Stimulated activated CD8-positive, alpha-beta memory T cell treated with anti-CD3 and anti-CD28 coated beads, Interleukin-2, amount 100 ng/mL, for 48 hours (primary cell): ENCODE measurements at places on chromosomes 11 and 22.

GRCh38 chr11:68358416-68358815 lies 46.0 kb downstream of the LRP5 start:
- DNase-seq, result no peak

GRCh38 chr11:93221539-93221938 lies 23.7 kb upstream of the SLC36A4 start:
- DNase-seq, result no peak

DNA sequence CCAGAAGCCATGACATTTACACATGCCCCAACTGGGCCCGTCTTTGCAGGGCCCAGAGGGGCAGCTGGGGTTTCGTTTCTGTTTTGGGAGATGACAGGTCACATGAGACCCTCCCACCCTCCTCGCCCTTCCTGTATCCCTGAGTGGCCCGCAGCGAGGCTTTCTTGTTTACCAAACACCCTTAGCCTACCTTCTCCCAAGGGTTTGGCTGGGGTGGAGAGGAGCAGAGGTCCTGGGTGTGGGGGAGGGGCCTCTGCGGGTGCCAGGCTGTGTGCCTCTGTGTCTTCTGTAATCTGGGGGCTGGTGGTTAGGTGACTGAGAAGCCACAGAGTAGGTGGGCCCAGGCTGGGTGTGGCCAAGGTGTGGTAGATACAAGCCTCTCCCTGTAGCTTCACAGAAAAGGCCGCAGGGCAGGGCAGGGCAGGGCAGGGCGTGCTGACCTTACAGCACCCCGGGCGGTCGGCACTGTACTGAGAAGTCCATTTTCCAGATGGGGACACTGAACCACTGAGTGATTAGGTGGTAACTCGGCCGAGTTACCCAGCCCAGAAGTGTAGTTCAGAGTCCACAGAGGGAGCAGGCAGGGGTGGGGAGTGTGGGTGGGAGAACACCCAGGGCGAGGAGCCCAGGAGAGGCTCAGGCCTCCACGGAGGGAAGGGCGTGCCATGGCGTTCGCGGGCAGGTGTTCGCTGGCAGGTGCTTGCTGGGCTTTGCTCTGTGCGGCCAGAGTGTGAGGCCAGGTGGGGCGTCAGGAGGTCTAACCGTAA lies 8.7 kb downstream of the PRR5 start:
- DNase-seq, result peak; percentile 36

- DNase-seq, result no peak
Observed at GRCh38 chr22:38257181-38257580, 15.6 kb downstream of the TMEM184B start.

GRCh38 chr11:70333261-70333660 lies 62.8 kb downstream of the PPFIA1 start:
- no peak for DNase-seq

DNA sequence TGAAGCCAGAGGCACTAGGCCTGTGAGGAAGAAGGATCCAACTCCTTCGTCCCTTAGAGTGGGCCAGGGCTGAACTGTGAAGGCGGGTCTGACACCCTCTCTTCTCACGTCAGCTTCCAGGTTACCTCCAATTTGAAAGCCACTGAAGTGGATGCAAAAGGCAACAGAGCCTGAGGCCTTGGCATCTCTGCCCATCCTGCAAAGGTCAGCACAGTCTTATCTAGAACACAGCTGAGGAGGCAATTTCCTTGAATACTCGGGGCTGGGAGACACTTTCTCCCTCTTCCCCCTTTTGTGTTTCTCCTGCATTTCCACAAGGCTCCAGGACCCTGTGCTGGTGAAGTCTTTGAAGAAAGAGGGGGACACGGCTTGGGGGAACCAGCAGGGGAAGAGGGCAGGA lies 91.6 kb upstream of the PAX6 start:
- DNase-seq, result no peak

DNA sequence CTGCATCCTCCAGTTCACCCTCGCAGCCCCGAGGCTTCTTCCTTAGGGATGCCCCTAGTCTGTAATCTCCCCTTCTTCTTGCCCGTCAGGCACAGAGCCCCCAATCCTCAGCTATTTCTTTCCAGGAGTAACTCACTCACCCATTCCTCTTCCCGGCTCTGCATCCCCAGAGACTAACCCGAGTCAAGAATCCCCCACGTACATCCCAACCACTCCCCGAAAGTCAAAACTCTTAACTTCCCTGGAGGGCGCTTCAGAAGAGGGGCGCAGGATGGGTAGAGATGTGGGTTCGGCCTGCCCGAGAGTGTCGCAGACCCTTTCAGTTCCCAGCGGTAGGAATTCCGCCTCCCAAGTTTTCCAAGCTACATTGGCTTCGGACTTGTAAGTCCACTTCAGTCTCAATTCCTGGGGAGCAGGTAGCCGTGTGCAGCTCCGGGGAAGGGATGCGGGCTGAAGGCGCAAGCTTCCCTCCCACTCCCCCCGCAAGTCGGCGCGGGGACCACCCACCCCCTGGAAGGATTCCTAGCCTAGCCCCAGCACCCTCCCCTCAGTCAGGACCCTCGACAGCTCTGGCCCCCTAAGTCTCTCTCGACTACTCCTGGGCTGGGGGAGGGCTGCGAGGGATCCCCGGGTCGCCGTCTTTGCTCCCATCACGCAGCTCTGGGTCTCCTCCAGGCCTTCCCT lies 871 bp downstream of the BDNF start:
- no peak for DNase-seq

- no peak for DNase-seq
Observed at GRCh38 chr11:119205080-119205479, 1.1 kb upstream of the CBL start.

GRCh38 chr11:17508791-17509190 lies 32.1 kb upstream of the ABCC8 start:
- no peak for DNase-seq

GRCh38 chr22:27419473-27419872 lies 382.1 kb downstream of the MN1 start:
- no peak for DNase-seq

- DNase-seq, result no peak
Observed at GRCh38 chr11:81658722-81659121, 1074.9 kb downstream of the FAM181B start.

GRCh38 chr11:130042093-130042591 lies 27.6 kb upstream of the APLP2 start:
- DNase-seq, result no peak

DNA sequence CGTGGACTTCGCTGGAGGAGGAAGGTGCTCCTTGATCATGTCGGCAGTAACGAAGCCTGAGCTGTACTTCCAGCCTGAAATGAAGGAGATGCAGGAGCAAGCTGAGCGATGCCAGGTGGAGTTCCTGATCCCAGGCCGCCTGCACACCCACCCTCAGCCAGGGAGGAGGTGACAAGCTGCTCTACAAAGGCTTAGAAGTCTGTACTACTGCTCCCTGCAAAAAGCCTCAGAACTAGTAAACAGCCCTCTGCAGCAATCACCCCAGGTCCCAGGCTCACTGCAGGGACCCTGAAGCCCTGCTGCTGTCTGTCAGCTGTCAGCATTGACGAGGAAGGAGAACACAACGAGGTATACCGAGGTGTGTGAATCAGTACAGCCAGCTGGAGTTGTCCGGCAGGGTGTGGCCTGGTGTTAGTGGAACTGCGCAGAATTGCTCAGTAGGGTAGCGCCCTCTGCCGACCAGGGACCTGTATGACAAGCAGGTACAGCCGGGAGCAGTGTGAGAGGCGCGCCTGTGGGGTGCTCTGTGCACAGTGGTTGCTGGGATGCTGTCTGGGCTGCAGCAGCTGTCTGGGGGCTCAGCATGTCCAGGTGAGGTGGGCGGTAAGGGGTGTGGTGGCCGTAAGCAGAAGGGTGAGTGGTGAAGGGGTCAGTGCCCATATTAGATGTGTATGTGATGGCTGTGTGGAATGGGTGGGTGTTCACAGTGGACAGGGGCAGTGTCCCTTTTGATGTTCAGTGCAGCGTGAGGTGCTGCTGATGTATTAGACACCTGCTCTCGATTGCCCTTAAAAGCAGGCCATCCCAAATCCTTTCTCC lies 7.6 kb downstream of the CYB5R2 start:
- peak; percentile 57 for DNase-seq

DNA sequence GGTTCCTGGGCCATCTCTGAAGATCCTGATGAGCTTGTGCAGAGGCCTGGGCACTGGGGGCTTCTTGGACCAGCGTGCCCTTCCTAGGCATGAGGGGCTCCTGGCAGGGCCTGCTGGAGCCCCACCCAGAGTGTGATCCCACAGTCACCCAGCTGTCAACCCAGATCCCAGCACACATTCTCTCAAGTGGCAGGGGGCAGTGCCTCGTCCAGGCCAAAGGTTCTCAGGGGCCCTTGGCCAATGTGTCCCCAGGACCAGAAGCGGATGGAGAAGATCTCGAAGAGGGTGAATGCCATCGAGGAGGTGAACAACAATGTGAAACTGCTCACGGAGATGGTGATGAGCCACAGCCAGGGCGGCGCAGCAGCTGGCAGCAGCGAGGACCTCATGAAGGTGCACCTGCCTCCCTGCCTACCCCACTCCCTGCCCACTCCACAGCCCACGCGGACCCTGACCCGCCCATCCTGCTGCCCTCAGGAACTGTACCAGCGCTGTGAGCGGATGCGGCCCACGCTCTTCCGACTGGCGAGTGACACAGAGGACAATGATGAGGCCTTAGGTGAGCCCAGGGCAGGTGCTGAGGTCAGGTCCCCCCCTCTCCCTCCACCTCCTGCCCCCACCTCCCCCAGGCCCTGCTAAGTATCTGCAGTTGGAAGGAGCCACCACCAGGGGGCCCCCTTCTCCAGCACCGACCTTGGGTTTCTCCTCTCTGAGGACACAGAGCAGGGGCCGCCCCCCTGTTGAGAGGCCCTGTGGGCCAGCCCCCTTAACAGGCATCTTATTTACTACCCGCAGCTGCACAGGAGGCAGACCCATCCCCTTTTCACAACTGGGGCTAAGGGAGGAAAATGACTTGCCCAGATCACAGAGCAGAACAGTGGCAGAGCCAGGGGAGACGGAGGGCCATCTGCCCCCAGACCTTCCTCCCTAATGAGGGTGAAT lies 14.7 kb downstream of the GGA1 start:
- DNase-seq, result peak; percentile 66

GRCh38 chr11:111765320-111765983 lies 737 bp downstream of the PPP2R1B start:
- no peak for DNase-seq

GRCh38 chr22:31227186-31227585 lies 15.1 kb downstream of the LIMK2 start:
- DNase-seq, result no peak

DNA sequence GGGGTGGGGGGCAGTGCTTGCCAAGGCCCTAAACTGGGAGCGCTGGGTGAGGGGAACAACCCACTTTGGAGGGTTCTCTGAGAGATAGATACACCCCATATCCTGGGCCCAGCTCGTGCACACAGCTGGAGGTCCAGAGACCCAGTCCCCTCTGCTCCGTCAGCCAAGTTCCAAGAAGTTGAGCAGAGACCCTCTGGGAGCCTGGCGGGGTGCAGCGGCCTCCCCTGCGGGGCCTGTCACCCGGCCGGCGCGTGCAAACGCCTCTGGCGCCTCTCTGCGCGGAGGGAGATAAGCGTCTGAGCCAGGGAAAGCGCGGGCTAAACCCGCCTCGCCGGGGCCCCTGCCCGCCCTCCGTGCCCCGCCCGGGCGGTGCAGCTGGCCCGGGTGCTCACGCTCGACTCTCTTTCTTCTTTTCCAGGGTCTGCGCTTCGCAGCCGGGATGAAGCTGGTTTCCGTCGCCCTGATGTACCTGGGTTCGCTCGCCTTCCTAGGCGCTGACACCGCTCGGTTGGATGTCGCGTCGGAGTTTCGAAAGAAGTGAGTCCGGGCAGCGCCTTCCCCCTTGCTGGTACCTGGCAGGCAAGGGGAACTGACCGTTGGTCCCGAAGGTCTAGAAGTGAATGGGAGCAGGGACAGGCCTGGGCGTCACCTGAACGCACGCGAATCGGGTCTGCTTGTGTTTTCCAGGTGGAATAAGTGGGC lies 540 bp downstream of the ADM start:
- DNase-seq, result no peak

DNA sequence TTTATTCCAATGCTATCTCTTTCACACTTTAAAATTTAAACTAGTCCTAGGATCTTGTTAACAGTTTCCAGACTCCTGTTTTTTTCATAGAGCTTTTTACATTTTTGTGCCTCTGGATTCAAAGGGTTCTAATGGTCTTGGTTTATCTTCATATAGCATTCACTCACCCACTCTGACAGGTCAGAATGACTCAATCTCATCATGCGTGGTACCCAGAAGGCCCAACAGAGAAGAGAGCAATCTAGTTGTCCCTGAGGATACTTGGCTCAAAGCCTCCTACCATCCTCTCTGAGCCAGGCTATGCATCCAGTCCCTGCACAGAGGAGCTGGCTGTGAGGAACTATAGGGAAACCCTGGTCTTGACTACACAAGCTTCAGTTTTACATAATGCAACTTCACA lies 27.5 kb downstream of the MAML2 start:
- no peak for DNase-seq

- DNase-seq, result no peak
Observed at GRCh38 chr11:111114091-111114490, 131.4 kb upstream of the POU2AF2 start.

DNA sequence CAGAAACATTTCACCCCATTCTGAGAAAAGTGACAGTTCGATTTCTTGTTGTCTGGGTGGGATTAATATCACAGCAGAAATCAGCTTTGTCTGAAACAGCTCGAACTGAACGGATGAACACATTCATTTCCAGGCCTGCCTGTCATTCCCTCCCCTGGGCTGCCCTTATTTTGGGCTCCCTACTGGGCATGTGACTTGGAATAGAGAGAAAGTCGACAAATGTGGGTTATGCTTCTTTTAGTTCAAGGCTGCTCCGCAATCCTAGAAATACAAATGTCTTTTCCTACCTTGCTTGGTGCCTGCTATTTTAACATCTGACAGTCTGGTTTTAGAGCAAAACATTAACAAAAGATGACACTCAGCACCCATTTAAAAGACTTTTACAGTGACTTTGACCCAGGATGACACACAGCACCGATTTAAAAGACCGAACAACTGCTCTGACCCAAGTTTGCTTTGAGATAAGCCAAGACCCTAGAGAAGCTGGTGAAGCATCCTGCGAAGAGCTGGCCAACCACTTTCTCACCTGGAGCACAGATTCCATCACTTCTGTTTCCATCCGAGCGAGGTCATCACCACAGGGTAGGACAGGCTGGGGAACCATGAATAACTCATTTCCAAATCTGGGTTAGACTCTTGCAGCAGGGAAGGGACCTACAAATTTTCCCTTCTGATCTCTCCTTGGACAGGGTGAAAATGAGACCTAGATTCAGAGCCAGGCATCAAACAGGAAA lies 13.1 kb downstream of the CLMP start:
- DNase-seq, result no peak

GRCh38 chr22:36480941-36481392 lies 473 bp downstream of the TXN2 start:
- DNase-seq, result no peak

GRCh38 chr11:17423533-17424310 lies 35.3 kb upstream of the KCNJ11 start:
- DNase-seq, result no peak

GRCh38 chr22:42273855-42274451 lies 3.5 kb upstream of the TCF20 start:
- DNase-seq, result no peak

GRCh38 chr11:6943131-6943530 lies 16.9 kb downstream of the ZNF215 start:
- no peak for DNase-seq

GRCh38 chr22:27382947-27383346 lies 418.6 kb downstream of the MN1 start:
- no peak for DNase-seq
